Cortex of kidney (tissue), 1 donor: ENCODE measurements at places on chromosomes 13 and 19.

DNA sequence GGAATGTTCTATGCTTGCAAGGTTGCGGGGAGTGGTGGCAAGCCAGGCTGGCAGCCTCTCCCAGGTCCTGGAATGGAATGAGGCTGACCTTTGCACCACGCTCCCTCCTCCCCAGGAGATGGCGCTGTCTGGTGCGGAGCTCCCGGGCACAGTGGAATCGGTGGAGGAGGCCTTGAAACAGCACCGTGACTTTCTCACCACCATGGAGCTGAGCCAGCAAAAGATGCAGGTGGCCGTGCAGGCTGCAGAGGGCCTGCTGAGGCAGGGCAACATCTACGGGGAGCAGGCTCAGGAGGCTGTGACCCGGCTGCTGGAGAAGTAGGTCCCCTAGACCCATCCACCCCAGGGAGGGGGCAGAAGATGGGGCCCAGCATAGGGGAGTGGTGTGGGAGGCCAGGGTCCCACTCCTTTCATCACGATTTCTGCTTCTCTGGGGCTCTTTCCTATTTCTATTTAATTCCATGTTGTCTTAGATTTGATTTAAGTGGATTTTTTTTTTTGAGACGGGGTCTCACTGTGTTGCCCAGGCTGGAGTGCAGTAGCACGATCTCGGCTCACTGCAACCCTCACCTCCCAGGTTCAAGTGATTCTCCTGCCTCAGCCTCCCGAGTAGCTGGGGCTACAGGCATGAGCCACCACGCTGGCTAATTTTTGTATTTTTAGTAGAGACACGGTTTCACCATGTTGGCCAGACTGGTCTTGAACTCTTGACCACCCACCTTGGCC lies 53.2 kb upstream of the SHKBP1 start:
- DNase-seq: no peak

GRCh38 chr13:73704587-73704986 lies 429.6 kb downstream of the KLF12 start:
- DNase-seq: no peak

DNA sequence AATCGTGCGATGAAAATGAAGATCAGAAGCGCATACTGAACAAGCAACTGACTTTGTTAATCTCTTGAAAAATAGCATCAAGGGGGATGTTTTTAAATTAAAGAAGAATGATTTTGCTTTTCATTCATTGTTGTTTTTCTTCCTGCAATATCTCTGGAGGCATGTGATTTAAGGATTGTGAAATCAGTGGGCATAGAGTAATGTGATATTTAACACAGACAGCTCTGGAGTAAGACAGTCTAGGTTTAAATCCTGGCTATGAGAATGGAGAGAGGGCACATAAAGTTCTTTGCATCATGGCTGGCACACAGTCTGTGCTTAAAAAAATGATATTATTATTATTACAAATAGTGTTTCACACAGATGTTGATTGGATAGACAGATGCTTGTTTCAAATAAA lies 243.1 kb upstream of the NBEA start:
- DNase-seq: no peak

GRCh38 chr19:54158812-54159351 lies 639 bp downstream of the LENG1 start:
- DNase-seq: no peak

DNA sequence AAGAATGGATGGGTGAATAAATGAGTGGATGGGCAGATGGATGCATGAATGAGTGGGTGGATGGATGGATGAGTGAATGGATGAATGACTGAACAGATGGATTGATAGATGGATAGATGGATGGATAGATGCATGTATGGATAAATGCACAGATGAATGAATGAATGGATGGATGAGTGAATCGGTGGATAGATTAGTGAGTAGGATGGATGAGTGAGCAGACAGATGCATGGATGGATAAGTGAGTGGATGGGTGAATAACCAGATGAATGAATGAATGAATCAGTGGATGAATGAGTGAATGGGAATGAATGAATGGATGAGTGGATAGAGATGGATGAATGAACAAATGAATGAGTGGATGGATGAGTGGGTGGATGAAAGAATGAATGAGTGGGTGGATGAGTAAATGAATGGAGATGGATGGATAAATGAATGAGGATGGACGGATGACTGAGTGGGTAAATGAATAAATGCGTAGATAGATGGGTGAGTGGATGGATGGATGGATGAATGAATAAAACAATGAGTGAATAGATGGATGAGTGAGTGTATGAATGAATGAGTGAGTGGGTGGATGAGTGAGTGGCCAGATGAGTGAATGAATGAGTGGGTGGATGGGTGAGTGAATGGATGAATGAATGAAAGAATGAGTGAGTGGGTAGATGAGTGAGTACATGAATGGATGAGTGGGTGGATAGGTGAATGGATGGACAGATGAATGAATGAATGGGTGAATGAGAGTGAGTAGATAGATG lies 13.0 kb downstream of the GAS6 start:
- no peak for DNase-seq

- DNase-seq: no peak
Measured at GRCh38 chr13:75871059-75871458, 234.9 kb downstream of the LMO7 start.

DNA sequence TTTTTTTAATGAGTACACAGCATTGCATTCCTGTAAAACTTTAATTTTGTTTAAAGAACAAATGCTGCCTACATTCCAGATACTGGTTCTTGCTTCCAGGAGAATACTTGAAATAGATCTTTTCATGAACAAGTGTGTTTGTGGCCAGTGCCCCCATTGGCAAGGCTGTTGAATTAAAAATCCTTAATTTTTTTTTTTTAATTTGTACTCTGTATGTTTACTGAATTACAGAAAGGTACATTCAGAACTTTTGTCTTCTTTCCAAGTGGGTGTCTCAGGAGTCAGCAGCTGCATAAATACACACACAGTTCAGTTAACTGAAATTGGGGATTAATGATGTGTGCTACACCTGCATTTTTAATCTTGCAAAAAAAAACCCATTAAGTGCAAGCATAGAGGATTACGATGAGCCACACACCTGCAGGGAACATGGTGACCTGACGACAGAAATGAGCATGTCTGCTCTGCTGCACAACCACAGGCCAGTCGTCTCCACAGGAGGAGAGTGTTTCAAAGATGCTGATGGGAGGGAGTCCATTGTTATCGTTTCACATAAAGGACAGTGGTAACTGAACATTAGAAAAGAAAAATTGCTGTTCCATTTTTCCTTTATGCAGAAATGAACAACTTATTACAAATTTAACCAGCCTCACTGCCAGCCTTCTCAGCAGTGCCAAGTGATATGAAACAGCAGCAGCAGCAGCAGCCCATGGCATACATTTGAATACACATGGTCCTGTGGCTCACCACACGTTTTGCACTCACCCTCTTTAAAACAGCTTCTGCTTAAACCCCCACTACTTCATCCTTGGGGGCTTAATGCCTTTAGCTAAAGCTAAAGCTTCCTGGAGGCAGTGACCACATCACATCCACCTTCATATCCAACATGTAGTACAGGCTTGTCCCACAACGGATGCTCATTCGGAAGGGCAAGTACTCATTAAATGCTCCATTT lies 72.3 kb upstream of the RFC3 start:
- DNase-seq: no peak

DNA sequence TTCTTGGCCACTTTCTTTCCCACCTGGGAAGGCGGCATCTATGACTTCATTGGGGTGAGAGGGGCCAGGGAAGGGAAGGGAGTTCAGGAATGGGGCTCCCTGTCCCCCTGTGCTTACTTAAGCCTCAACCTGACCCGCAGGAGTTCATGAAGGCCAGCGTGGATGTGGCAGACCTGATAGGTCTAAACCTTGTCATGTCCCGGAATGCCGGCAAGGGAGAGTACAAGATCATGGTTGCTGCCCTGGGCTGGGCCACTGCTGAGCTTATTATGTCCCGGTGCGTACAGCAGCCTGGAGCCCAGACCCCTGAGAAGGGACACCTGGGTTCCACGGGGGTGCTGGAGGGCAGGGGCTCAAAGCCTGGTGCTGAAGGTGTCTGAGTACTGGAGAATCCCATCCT lies 1.1 kb downstream of the TMEM147 start:
- DNase-seq: no peak
